ENCODE measurements at places on chromosomes 5 and 9. TPM values are rescaled to one million over a fixed set of nuclear protein-coding genes. Genes with fewer than 3 reads are reported as not detected.

DNA sequence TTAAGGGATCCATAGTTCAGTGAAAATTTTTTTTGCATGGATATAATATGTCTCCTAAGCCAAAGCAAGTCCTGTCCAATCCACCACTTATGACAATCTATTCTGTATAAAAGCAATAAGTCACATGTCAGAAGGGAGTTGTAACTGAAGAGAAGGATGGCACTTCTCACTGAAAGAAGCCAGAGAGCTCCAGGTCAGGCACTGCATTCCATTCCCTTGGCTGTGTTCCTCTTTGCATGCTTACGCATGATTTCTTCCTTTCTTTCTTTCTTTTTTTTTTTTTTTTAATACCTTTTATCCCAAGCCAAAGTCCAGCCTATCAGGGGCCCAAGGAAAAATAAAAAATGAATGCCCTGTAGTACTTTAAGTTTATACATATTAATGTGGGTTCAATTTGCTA lies 39.8 kb downstream of the MAMDC2 start:
- no peak overlapping the region for H3K4me3 ChIP-seq
- H3K4me1 ChIP-seq, result no peaks in the 10 kb centered on the region
- H3K27me3 ChIP-seq, result no peaks in the 10 kb centered on the region
- no peak for DNase-seq
- H3K36me3 ChIP-seq, result no peaks in the 10 kb centered on the region

RFX3 gene
- 9.9 TPM for total RNA-seq

DNA sequence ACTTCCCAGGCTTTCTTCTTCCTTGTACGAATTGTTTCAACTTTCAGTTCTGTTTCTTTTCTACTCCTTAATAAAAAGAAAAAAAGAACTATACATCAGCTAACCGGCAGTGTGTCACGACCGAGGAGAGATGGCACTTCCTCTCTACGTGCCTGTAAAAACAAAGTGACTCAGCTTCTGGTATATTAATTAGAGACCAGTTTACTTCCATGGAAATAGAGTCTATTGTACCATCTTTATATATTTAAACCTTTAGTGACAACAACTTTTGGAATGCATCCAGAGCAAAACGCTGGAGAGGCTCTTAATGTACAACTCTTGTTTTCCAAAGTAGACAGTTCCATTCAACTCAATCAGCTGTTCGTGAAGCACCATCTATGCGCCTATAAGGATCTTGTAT lies 94.5 kb upstream of the LIFR start:
- peak; percentile 44 for DNase-seq
- no peaks in the 10 kb centered on the region for H3K36me3 ChIP-seq

GRIA1 gene
- 2.3 TPM for total RNA-seq

TPM2 gene
- total RNA-seq, result 899 TPM

MEF2C gene
- total RNA-seq, result 95.3 TPM

- peak; percentile 32 for DNase-seq
- no peak overlapping the region for H3K4me3 ChIP-seq
- peaks cover 37% of the 10 kb centered on the region for H3K4me1 ChIP-seq
- no peaks in the 10 kb centered on the region for H3K36me3 ChIP-seq
- no peak overlapping the region for H3K27ac ChIP-seq
- H3K27me3 ChIP-seq, result no peaks in the 10 kb centered on the region
Observed at GRCh38 chr5:116738239-116738614, 163.6 kb upstream of the SEMA6A start.

PDLIM4 gene
- total RNA-seq, result 22.0 TPM

DNA sequence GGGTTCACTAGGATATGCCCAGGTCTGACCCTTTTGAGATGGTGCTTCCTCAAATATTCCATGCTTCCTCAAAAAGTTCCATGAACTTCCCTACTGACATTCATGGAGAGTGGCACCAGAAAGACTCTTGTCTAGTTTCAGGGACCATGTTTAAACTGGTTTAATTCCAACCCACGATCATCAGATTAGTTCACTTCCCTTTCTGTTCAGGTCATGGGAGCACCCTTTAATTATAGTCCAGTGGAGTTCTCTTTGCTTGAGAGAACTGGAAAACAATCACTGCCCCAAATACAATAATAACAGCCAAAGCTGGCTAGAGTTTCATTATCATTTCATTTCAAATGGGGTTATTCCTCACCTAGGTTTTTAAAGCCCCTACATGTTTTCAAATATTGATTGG lies 9.7 kb upstream of the ERBIN start:
- no peaks in the 10 kb centered on the region for H3K27me3 ChIP-seq
- H3K4me1 ChIP-seq, result no peaks in the 10 kb centered on the region
- no peak overlapping the region for H3K4me3 ChIP-seq

SPATA6L gene
- total RNA-seq, result 0.46 TPM

MARVELD2 gene
- total RNA-seq, result 4.9 TPM

- peak overlapping the region; percentile 90 for H3K27ac ChIP-seq
- no peaks in the 10 kb centered on the region for H3K27me3 ChIP-seq
- DNase-seq, result no peak
- H3K36me3 ChIP-seq, result no peaks in the 10 kb centered on the region
- no peak overlapping the region for H3K4me3 ChIP-seq
- peaks cover 63% of the 10 kb centered on the region for H3K4me1 ChIP-seq
Observed at GRCh38 chr5:148806520-148806931, 19.9 kb upstream of the ADRB2 start.

CLINT1 gene
- 56.2 TPM for total RNA-seq

DNA sequence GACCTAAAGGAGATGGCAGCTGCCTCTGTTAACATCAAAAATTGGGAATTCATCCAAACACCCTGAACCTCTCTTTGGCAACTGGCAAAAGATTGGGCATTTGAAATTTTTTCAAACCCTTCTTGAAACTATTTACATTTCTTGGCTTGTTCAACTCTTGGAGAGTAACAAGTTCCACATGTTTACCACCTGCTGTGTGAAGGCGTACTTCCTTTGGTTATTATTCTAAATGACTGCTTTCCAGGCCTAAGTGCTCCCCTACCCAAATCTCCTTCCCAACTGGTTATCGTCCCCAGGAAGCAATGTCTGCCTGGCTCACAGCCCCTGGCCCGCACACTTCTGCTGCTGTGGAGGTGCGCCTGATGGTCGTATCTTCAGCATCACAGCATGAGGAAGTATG lies 422.7 kb downstream of the DMAC1 start:
- DNase-seq, result no peak
- no peaks in the 10 kb centered on the region for H3K36me3 ChIP-seq
- no peaks in the 10 kb centered on the region for H3K4me1 ChIP-seq
- no peak overlapping the region for H3K27ac ChIP-seq
- H3K4me3 ChIP-seq, result no peak overlapping the region
- no peaks in the 10 kb centered on the region for H3K27me3 ChIP-seq

GRCh38 chr5:34450338-34450737 lies 205.8 kb upstream of the RAI14 start:
- no peak for DNase-seq
- H3K27me3 ChIP-seq, result no peaks in the 10 kb centered on the region
- no peak overlapping the region for H3K27ac ChIP-seq
- H3K36me3 ChIP-seq, result no peaks in the 10 kb centered on the region
- no peaks in the 10 kb centered on the region for H3K4me1 ChIP-seq
- no peak overlapping the region for H3K4me3 ChIP-seq

- peak overlapping the region; percentile 95 for H3K4me3 ChIP-seq
- no peaks in the 10 kb centered on the region for H3K36me3 ChIP-seq
- DNase-seq, result no peak
- H3K4me1 ChIP-seq, result peaks cover 6% of the 10 kb centered on the region
- no peaks in the 10 kb centered on the region for H3K27me3 ChIP-seq
Observed at GRCh38 chr9:111481885-111482636, 2.1 kb downstream of the ECPAS start.

ITGA2 gene
- total RNA-seq, result 2.3 TPM

ZBTB6 gene
- total RNA-seq, result 6.0 TPM

STK32A gene
- total RNA-seq, result 1.7 TPM

GRCh38 chr5:122420091-122420490 lies 108.1 kb downstream of the SNCAIP start:
- no peaks in the 10 kb centered on the region for H3K27me3 ChIP-seq
- H3K36me3 ChIP-seq, result no peaks in the 10 kb centered on the region
- DNase-seq, result no peak
- peaks cover 3% of the 10 kb centered on the region for H3K4me1 ChIP-seq
- H3K4me3 ChIP-seq, result no peak overlapping the region

GRCh38 chr9:136117916-136118319 lies 757 bp downstream of the TMEM250 start:
- peaks cover 13% of the 10 kb centered on the region for H3K4me1 ChIP-seq
- no peaks in the 10 kb centered on the region for H3K27me3 ChIP-seq
- peak overlapping the region; percentile 74 for H3K4me3 ChIP-seq

PTGER4 gene
- total RNA-seq, result 0.99 TPM

GLRA1 gene
- total RNA-seq, result not detected

Data from cardiac muscle cell (in vitro differentiated cells and primary cell).